ENCODE measurements at places on chromosomes 5 and 9.

- DNase-seq = no peak
Measured at GRCh38 chr5:174721530-174722432, 2.6 kb upstream of the MSX2 start.

GRCh38 chr9:128632066-128632465, 24.6 kb downstream of the DYNC2I2 start:
- no peak for DNase-seq

DNA sequence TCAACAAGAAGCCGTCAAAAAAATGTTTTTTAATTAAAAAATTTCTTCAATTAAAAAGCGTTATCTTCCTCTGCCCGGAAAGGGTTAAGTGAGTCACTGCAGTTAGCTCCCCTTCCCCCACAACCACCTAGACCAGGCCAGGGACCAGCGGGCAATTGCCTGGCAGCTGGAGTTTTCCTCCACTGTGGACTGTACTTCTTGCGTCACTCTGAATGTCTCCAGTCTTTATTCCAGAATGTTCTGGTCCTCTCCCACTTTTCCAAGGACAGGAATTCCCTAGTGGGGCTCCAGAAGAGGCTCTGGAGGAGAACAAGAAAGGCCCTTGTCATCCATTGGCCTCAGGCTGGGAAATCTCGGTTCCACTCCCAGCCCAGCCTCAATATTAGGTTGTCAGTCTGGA, 114.0 kb downstream of the C9orf50 start:
- no peak for DNase-seq

GRCh38 chr9:121943463-121943862, 149.6 kb downstream of the TTLL11 start:
- DNase-seq = no peak

DNA sequence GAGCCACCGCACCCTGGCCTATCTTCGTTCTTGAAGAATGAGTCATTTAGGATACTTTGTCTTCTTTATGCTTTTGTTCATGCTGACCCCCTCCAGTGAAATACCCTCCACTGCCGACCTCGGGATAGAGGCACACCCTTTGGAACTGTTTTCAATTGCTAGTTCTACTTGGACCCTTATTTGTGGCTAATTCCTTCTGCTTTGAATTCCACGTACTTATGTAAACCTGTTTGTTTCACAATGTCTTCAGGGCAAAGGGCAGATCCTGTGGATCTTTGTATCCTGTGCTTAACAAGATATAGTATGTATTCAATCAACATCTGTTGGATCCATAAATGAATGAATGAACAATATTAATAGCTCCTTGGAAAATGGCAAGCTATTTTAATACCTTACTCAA, 19.6 kb upstream of the AOPEP start:
- no peak for DNase-seq

- no peak for DNase-seq
Measured at GRCh38 chr9:81305561-81306182, 383.7 kb downstream of the TLE1 start.

- DNase-seq = no peak
Measured at GRCh38 chr5:81750308-81751008, 439 bp downstream of the SSBP2 start.

DNA sequence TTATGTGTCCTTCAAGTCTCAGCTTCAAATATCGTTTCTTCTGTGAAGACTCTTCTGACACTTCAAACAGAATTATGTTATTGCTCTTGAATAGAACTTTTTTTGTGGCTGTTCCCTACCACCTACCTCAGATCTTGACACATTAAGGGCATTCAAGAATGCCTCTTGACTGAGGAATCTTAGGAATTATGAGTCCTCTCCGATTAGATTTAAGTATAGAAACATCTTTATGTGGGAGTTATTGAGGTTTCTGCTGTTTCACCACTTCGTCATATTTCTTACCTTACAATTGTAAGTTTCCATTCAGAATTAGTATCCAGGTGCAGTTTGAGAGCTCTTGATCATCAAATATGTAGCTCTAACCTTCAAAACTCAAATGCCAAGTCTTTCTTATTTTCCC, 324.2 kb upstream of the NUDT12 start:
- DNase-seq = no peak

- no peak for DNase-seq
Measured at GRCh38 chr9:19155106-19155935, 28.0 kb upstream of the PLIN2 start.

DNA sequence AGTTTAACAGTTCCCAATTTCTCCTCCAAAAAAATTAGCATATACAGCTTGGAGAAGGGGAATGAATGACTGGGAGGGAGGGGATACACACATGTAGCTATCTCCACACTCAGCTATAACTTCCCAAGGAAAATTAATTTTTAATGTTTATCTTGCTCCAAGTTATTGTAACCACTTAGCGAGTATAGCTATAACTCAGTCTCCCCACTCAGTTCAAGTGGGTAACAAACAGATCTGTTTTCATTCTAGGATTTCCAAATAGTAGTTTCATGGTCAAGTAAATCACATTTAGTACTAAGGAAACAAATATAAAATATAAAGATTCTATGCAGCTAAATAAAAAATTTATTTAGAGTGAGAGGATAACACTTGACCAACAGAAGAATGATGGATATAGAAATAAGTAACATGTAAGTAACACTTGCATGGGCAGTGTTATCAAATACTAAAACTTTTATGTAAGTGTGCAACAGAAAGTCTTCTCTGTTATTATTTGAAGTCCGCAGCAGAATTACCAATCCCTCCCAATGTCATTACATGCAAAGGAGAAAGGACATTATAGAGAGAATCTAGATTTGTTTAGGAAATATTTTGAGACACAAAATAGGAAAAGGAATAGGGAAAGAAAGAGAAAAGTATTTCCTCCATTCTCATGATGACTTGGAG, 10.2 kb upstream of the NFIB start:
- no peak for DNase-seq

- DNase-seq = no peak
Measured at GRCh38 chr9:37575921-37576721, at the start of gene FBXO10. Gene FBXO10, minus strand, starts transcription at chr9:37576380. Its CDS starts 34,612 bp downstream, at chr9:37541768.

DNA sequence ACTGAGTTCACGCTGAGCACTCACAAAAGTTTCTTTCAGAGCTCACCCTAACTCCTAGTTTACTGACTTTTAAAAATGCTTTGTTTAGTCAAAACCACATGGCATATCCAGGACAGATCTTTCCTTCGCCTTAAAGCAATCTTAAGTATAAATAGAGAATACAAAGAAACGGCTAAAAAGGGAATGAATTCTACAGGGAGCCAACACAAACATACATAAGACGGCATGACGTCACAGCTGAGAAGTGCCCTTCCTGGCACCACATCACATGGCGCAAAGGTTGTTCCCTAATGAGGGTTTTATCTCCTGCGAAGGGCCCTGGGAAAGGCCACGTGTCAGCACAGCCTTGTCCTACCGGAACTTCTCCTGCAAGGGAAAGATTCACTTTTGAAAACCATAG, 141.3 kb downstream of the IRX1 start:
- DNase-seq = no peak

DNA sequence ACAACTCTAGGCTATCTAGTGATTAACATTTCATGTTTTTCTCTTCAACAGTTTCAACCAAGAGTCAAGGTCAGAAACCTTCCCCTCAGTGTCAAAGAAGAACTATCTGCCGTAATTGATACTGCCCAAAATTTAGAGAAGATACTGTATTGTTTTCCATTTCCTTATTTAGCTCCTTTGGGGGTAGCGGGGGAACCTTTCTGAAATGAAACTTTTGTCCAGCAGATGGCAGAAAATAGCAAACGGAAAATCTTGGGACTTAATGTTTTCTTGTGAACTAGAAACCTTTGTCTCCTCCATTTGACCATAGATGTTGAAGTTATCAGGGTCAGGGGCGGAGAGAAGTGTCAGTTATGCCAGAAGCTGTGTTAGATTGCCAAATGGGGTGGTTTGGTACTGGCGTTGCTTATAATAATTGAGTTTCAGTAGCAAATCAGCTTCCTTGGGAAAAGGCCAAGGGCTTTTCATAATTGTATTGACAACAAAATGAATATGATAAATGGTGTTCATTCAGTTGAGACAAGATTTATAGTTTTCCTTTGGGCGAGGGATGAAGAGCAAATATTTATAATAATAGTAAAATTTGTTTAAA, 101.7 kb upstream of the TLX3 start:
- DNase-seq = no peak

DNA sequence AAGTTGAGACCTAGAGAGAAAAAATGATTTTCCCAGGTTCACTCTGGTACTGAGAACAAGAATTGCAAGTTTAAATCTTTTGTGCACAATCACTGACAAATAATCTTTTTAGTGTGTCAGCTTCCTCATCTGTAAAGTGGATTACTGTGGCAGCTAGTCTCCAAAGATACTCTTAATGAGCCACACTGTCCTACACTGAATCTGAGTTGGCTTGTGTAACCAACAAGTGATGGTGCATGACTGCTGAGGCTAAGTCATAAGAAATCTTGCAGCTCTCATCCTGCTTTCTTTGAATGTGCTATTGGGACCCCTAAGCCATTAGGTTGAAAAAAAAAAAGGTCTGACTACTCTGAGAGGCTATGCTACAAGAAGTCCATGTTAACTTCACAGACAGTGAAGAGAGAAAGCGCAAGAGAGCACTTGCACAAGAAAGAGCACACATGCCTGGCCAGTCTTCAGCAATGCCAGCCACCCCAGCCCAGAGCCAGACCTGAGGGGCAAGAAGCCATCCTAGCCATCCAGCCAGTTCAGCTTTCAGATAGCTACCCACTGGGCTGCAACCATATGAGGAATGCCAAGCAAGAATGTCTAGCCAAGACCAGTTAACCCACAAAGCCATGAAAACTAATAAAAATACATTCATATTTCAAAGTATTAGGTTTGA, 419.4 kb downstream of the RAB3C start:
- DNase-seq = no peak

DNA sequence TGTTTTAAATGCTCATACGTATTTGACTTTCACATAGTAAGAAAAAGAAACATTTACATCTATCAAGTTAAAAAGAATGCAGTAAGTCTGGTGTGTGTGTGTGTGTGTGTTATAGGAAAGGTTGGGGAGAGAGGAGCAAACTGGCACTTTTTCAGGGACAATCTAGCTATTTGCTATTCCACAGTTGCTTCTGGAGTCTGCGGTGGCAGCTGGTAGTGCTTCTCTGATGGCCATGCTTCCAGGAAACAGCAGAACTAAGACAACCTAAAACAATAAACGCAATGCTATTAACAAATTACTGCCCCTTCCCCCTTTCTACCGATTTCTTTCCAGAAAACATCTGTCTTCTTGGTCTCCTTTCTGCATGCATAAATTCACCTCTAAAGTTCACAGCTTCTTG, 70.0 kb upstream of the CDH10 start:
- no peak for DNase-seq

DNA sequence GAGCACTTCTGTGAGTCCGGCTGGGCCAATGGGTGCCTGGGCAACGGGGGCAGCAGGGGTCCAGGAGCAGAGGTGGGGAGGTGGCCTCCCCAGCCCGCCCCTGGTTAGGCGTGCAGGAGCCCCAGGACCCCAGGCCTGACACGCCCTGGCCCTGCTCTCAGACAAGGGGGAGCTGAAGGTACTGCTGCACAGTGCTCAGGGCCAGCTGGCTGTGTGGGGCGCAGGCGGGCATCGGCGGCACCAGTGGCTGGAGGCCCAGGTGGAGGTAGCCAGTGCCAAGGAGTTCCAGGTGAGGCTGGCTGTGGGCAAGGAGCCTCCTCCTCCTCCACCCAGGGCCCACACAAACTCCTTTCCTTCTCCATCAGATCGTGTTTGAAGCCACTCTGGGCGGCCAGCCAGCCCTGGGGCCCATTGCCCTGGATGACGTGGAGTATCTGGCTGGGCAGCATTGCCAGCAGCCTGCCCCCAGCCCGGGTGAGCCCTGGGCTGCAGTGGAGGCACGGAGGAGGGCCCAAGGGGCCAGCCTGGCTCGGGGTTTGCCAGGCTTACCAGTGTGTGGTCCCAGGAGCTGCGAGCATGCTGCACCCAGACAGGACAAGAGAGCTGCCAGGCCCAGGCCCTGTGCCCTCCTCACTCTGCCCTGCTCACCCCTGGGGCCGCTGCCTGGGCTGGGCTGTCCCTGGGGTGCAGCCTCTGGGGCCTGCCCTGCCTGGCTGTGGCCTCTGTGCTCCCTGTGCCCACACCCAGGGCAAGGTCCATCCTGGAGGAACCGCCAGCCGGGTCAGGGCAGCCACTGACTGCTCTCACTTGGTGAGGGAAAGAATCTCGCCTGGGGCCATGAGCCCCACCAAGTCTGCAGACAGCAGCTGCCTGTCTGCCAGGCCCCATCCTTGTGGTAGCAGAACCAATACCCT, 7.0 kb downstream of the MAMDC4 start:
- no peak for DNase-seq

Measured in activated CD8-positive, alpha-beta memory T cell treated with anti-CD3 and anti-CD28 coated beads for 1 hour (primary cell).